Cardiac muscle cell (in vitro differentiated cells and primary cell): ENCODE measurements at places on chromosomes 11 and 22. TPM values are rescaled to one million over a fixed set of nuclear protein-coding genes. Genes with fewer than 3 reads are reported as not detected.

The C11orf87 gene
- 0.34 and 1.1 TPM in 2 replicates for polyA plus RNA-seq

The PTGDR2 gene
- polyA plus RNA-seq: 0.07 TPM in 2 replicates

The CENPM gene
- polyA plus RNA-seq: 25.8 and 37.0 TPM in 2 replicates

The UBQLNL gene
- 2.1 and 2.4 TPM in 2 replicates for polyA plus RNA-seq

The DLG2 gene
- 3.5 and 6.9 TPM in 2 replicates for polyA plus RNA-seq

The CD3D gene
- not detected in 2 replicates for polyA plus RNA-seq

The CDCA5 gene
- polyA plus RNA-seq: 14.2 and 21.7 TPM in 2 replicates

The OR8B3 gene
- polyA plus RNA-seq: not detected in 2 replicates

The NFAM1 gene
- 0.97 and 1.9 TPM in 2 replicates for polyA plus RNA-seq

The GPHA2 gene
- 0.60 TPM in 1 of 2 replicates, not detected in the other for polyA plus RNA-seq

The APOBEC3G gene
- 7.1 and 13.3 TPM in 2 replicates for polyA plus RNA-seq

The MMP27 gene
- polyA plus RNA-seq: not detected in 2 replicates

The CASP4 gene
- 0.78 TPM in 1 of 2 replicates, not detected in the other for polyA plus RNA-seq

The CDC45 gene
- 11.2 and 15.5 TPM in 2 replicates for polyA plus RNA-seq

The SLC7A4 gene
- 3.0 and 4.4 TPM in 2 replicates for polyA plus RNA-seq

The YDJC gene
- polyA plus RNA-seq: 31.2 and 31.8 TPM in 2 replicates

The VSIG2 gene
- not detected in 2 replicates for polyA plus RNA-seq

The SNX32 gene
- polyA plus RNA-seq: 13.2 and 21.4 TPM in 2 replicates

The P2RX6 gene
- 7.9 and 8.9 TPM in 2 replicates for polyA plus RNA-seq

The LGR4 gene
- polyA plus RNA-seq: 52.4 and 66.1 TPM in 2 replicates

The HEPHL1 gene
- 0.25 TPM in 1 of 2 replicates, not detected in the other for polyA plus RNA-seq

The PHF5A gene
- polyA plus RNA-seq: 25.9 and 26.9 TPM in 2 replicates

The RIMBP3B gene
- polyA plus RNA-seq: 0.24 and 0.34 TPM in 2 replicates

The POU2AF3 gene
- polyA plus RNA-seq: 0.83 and 1.2 TPM in 2 replicates

The GRM5 gene
- not detected in 2 replicates for polyA plus RNA-seq

The PNPLA3 gene
- 2.3 and 2.4 TPM in 2 replicates for polyA plus RNA-seq

The PARVG gene
- not detected in 2 replicates for polyA plus RNA-seq

The SERPIND1 gene
- polyA plus RNA-seq: 0.94 and 4.8 TPM in 2 replicates

The TMEM191C gene
- 11.3 and 11.8 TPM in 2 replicates for polyA plus RNA-seq

The TSGA10IP gene
- 0.25 and 1.1 TPM in 2 replicates for polyA plus RNA-seq

The GGTLC2 gene
- polyA plus RNA-seq: not detected in 2 replicates

The BTG4 gene
- polyA plus RNA-seq: not detected in 2 replicates

The RNF215 gene
- polyA plus RNA-seq: 9.5 and 13.1 TPM in 2 replicates

The LRRN4CL gene
- 0.24 TPM in 1 of 2 replicates, not detected in the other for polyA plus RNA-seq

The MIAT gene
- polyA plus RNA-seq: 0.11 and 0.30 TPM in 2 replicates
